ENCODE measurements at places on chromosomes 5 and 9. TPM values are rescaled to one million over a fixed set of nuclear protein-coding genes. Genes with fewer than 3 reads are reported as not detected.
A peak's percentile ranks its signal among the peaks of the same experiment; 100 is the strongest.

CARTPT gene
- total RNA-seq, result not detected

NUTM2G gene
- not detected for total RNA-seq

RNF183 gene
- total RNA-seq, result 1.5 TPM

WDR55 gene
- 38.8 TPM for total RNA-seq

DOCK8 gene
- 15.2 TPM for total RNA-seq

MCTP1 gene
- total RNA-seq, result 3.2 TPM

ZNF608 gene
- total RNA-seq, result 24.0 TPM

SLC2A6 gene
- total RNA-seq, result 8.4 TPM

PCDHA1 gene
- 0.07 TPM for total RNA-seq

KCNIP1 gene
- not detected for total RNA-seq

F2RL2 gene
- not detected for total RNA-seq

GFI1B gene
- total RNA-seq, result 0.79 TPM

PPP2R2B gene
- 9.8 TPM for total RNA-seq

- H3K27me3 ChIP-seq, result no peaks in the 10 kb centered on the region
- DNase-seq, result peak; percentile 82
- no peaks in the 10 kb centered on the region for H3K36me3 ChIP-seq
- H3K4me1 ChIP-seq, result peaks cover 28% of the 10 kb centered on the region
- peak overlapping the region; percentile 77 for H3K27ac ChIP-seq
Measured at GRCh38 chr5:180976518-180976917, 12.1 kb upstream of the BTNL3 start.

DNA sequence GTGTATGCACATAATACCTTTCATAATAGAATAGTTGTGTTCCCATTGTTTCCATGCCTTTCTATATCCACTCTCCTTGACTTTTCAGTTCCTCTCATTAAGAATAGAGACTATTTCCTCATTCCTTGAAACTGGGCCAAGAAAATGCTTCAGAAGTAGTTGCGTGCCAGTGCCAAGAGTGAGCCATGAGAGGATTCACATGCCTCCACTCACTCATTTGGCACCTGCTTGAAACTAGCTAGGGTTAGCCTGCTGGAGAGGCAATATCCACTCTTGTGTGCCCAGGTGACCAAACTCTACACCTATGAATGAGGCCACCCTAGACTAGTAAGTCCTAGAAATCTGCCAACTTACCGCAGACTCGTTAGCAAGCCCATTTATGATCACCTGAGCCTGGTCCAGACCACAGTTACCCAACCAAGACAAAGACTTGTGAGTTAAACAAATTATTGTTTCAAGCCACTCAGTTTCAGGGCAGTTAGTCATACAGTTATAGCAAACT lies 276.3 kb downstream of the EPB41L4A start:
- H3K27ac ChIP-seq, result no peak overlapping the region
- no peaks in the 10 kb centered on the region for H3K4me1 ChIP-seq
- no peaks in the 10 kb centered on the region for H3K27me3 ChIP-seq

DNA sequence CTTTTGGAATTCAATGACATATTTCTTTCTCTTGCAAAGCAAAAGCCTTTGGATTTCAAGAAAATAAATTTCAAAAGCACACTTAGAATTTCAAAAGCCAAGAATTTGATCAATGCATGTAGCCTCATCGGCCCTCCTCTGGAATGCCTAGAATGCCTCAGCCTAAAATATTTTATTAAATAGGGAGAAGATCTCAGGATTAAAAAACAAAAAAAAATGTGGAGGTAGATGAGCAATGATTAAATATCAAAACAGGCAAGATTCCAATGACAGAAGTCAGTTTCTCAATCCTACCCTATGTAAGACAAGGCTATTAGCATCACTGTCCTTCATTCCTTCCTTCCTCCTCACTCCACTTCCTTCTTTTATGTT lies 169.0 kb downstream of the CDH6 start:
- no peaks in the 10 kb centered on the region for H3K4me1 ChIP-seq
- no peak overlapping the region for H3K4me3 ChIP-seq
- no peaks in the 10 kb centered on the region for H3K36me3 ChIP-seq
- DNase-seq, result no peak
- no peak overlapping the region for H3K27ac ChIP-seq

DNA sequence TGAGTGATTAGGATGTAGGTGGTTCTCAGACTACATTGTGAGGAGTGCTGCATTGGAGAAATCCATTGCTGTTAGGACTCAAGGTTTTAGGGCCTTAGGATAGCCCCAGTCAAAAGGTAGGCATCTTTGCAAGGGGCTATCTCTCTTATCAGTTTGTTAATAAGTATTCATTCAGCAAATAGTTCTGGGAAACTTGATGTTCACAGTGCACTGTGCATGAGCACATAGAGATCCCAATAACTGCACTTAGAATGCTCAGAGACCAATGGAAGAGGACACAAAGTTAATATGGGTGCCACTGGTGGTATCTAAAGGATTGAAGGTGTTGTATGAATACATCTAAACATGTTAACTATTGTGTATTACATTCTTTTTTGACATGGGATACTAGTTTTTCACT lies 131.4 kb downstream of the KIF4B start:
- 0 out of 2 replicates have a peak, but pooled peaks cover under 1% of the 10 kb centered on the region for H3K27me3 ChIP-seq
- no peaks in the 10 kb centered on the region for H3K36me3 ChIP-seq
- no peak overlapping the region for H3K27ac ChIP-seq
- no peak for DNase-seq

- H3K27me3 ChIP-seq, result no peaks in the 10 kb centered on the region
- no peak for DNase-seq
- H3K36me3 ChIP-seq, result 0 out of 2 replicates have a peak, but pooled peaks cover 1% of the 10 kb centered on the region
- no peak overlapping the region for H3K4me3 ChIP-seq
- H3K4me1 ChIP-seq, result no peaks in the 10 kb centered on the region
- no peak overlapping the region for H3K27ac ChIP-seq
Measured at GRCh38 chr9:96008502-96009222, 133.2 kb downstream of the ERCC6L2 start.

GRCh38 chr5:112684737-112685136 lies 52.9 kb upstream of the APC start:
- H3K36me3 ChIP-seq, result no peaks in the 10 kb centered on the region
- no peak overlapping the region for H3K27ac ChIP-seq
- no peaks in the 10 kb centered on the region for H3K4me1 ChIP-seq
- no peaks in the 10 kb centered on the region for H3K27me3 ChIP-seq
- no peak overlapping the region for H3K4me3 ChIP-seq

- no peaks in the 10 kb centered on the region for H3K27me3 ChIP-seq
- no peaks in the 10 kb centered on the region for H3K4me1 ChIP-seq
- DNase-seq, result no peak
- H3K27ac ChIP-seq, result no peak overlapping the region
- no peaks in the 10 kb centered on the region for H3K36me3 ChIP-seq
- H3K4me3 ChIP-seq, result no peak overlapping the region
Measured at GRCh38 chr5:57033503-57033902, 81.6 kb upstream of the MIER3 start.

DNA sequence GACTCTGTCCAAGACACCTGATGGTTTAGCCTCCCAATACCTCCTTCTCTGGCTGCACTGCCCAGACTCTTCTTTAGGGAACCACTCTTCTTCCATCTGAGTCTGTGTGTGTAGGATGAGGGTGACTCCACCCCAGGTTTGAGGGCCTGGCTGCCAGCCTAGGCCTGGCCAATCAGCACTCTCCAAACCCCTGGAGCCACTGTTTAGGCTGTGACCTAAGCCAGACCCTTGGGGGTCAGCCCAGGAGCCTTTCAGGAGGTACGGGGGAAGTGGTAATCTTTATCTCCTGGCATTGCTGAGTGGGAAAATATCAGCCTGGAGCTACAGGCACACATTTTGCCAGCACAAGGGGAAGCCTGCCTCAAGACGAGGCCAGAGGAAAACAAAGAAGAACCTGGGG lies 6.2 kb upstream of the ERGIC1 start:
- H3K36me3 ChIP-seq, result no peaks in the 10 kb centered on the region
- H3K27ac ChIP-seq, result peak overlapping the region; percentile 71
- H3K4me1 ChIP-seq, result peaks cover 19% of the 10 kb centered on the region

DNA sequence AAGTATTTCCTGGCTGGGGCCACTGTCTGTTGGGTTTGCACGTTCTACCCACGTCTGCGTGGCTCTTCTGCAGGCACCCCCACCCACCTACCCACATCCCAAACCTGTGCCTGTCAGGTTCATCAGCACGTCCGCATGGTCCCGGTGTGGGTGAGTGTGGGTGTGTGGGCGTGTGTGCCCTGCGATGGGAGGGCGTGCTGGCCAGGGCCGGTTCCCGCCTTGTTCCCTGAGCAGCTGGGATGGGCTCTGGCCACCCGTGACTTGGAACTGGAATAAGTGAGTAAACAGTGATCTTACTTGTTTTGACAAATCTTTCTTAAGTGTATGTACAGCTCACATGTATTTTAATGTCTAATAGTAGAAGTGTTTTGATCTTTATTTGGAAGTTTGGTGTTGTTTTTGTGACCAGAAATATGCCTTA lies 20.4 kb downstream of the ERGIC1 start:
- no peak overlapping the region for H3K4me3 ChIP-seq
- no peak for DNase-seq
- peak overlapping the region; percentile 97 for H3K27ac ChIP-seq
- H3K36me3 ChIP-seq, result peaks cover 2% of the 10 kb centered on the region

GRCh38 chr9:14062586-14063221 lies 251.2 kb downstream of the NFIB start:
- no peak overlapping the region for H3K4me3 ChIP-seq
- H3K36me3 ChIP-seq, result no peaks in the 10 kb centered on the region
- H3K27me3 ChIP-seq, result no peaks in the 10 kb centered on the region

- H3K36me3 ChIP-seq, result no peaks in the 10 kb centered on the region
- no peaks in the 10 kb centered on the region for H3K4me1 ChIP-seq
- H3K27ac ChIP-seq, result no peak overlapping the region
Measured at GRCh38 chr5:12230659-12231058, 326.4 kb upstream of the CTNND2 start.

GRCh38 chr5:24773261-24773660 lies 128.5 kb upstream of the CDH10 start:
- H3K4me1 ChIP-seq, result no peaks in the 10 kb centered on the region
- H3K27ac ChIP-seq, result no peak overlapping the region
- no peak for DNase-seq
- no peaks in the 10 kb centered on the region for H3K27me3 ChIP-seq
- H3K36me3 ChIP-seq, result no peaks in the 10 kb centered on the region
- H3K4me3 ChIP-seq, result no peak overlapping the region

GRCh38 chr5:71839096-71839884 lies 120.2 kb downstream of the CARTPT start:
- H3K36me3 ChIP-seq, result no peaks in the 10 kb centered on the region
- DNase-seq, result no peak
- H3K27me3 ChIP-seq, result no peaks in the 10 kb centered on the region
- H3K4me1 ChIP-seq, result no peaks in the 10 kb centered on the region
- no peak overlapping the region for H3K27ac ChIP-seq
- no peak overlapping the region for H3K4me3 ChIP-seq

DNA sequence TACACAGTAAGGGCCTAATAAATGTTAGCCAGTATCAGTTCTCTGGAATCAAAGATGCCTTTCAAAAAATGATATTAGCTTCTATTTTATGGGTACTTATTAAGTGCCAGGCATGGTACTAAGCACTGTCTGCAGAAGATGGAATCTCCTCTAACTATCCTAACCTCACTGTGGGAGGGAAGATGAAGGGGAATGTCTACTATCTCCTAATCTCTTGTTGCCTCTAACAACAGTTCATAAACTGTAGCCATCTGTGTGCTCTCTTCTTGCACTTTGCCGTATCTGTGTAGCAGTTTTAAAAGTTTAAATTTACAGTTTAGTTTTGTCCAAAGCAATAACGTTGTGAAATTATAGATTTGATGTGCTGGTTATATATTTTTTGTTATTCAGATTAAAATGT lies 99.6 kb upstream of the CCDC112 start:
- no peaks in the 10 kb centered on the region for H3K36me3 ChIP-seq
- H3K27me3 ChIP-seq, result no peaks in the 10 kb centered on the region
- no peak for DNase-seq
- H3K4me1 ChIP-seq, result no peaks in the 10 kb centered on the region
- H3K27ac ChIP-seq, result no peak overlapping the region

GRCh38 chr5:51582871-51583394 lies 199.7 kb downstream of the ISL1 start:
- H3K36me3 ChIP-seq, result no peaks in the 10 kb centered on the region
- no peak for DNase-seq
- H3K27me3 ChIP-seq, result no peaks in the 10 kb centered on the region
- no peaks in the 10 kb centered on the region for H3K4me1 ChIP-seq
- no peak overlapping the region for H3K4me3 ChIP-seq

GRCh38 chr9:122961139-122961538 lies 20.3 kb downstream of the RABGAP1 start:
- no peaks in the 10 kb centered on the region for H3K4me1 ChIP-seq
- H3K27ac ChIP-seq, result no peak overlapping the region
- H3K4me3 ChIP-seq, result no peak overlapping the region

DNA sequence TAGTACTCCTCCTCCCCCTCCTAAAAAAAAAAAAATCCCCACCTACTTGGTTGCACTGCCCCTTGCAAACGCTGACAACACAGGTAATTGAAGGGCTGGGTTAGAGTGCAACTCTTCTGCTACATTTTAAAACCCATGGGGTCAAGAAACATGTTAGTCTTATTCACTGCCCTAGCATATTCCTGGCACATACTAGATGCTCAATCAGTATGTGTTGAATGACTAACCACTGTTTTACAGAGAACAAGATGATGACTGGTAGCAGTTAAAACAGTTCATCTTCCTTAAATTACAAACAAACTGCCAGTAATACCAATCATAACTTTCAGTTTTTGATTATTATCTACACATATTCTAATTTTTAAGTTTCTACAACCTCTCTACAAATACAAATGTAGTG lies 124.4 kb downstream of the NFIB start:
- no peak for DNase-seq
- no peaks in the 10 kb centered on the region for H3K27me3 ChIP-seq
- no peaks in the 10 kb centered on the region for H3K36me3 ChIP-seq
- H3K4me1 ChIP-seq, result no peaks in the 10 kb centered on the region
- no peak overlapping the region for H3K27ac ChIP-seq

DNA sequence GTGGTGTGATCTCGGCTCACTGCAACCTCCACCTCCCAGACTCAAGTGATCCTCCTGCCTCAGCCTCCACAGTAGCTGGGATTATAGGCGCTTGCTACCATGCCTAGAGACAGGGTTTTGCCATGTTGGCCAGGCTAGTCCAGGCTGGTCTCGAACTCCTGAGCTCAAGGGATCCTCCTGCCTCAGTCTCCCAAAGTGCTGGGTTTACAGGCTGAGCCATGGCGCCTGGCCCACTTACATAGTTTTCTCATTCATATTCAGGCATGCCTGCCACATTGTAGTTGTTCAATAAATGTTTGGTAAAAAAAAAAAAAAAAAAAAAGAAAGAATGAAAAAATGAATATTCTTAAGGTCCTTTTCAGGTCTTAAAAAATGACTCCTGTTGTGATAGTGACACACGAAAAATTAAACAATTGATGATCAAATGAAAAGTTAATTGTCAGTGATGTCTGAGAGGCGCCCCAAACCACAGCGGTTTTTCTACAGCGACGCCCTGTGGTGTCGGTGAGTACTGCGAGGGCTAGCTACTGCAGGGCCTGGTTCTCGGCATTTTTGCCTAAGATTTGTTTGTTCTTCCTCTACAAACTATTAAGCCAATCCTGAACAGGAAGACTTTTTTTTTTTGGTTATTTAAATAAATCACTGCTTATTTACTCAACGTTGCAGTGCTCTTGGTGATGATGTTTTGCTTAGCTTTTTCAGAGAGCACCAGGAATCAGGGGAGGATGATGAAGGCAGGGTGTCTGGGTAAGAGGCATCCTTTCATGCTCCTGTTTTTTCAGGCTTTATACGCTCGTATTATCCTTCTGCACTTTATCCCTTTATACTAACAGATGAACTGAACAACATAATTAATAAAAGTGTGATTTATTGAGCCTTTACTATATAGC lies 67.0 kb upstream of the DPYSL3 start:
- no peaks in the 10 kb centered on the region for H3K27me3 ChIP-seq
- H3K4me1 ChIP-seq, result 0 out of 2 replicates have a peak, but pooled peaks cover 4% of the 10 kb centered on the region
- peak; percentile 77 for DNase-seq
- H3K27ac ChIP-seq, result no peak overlapping the region

Measured in Caco-2 (cell line).